Gastrocnemius medialis (tissue), 4 donors: ENCODE measurements at places on chromosomes 4 and X. TPM values are rescaled to one million over a fixed set of nuclear protein-coding genes. Genes with fewer than 3 reads are reported as not detected.

Gene CXCL1
- total RNA-seq = not detected

Gene CYLC1
- not detected for total RNA-seq

Gene CABS1
- not detected for total RNA-seq

Gene CXCL5
- not detected for total RNA-seq

DNA sequence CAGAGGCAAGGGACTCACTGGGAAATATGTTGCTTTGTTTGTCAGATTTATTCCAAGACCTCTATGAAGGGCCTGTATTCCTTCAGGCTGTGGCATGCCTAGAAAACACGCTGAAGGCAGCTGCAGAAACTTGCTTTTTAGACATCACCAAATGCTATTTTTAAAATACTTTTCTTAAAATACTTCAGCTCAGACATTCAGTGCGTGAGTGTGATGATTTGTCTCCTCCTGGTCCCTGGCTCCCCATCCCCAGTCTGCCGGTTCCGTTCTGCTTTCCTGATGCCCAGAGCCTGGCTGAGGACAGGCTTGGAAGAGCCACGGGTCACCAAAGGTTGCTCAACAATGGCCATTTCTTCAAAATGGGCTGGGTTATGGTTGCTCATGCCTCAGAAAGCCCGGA lies 55.0 kb downstream of the PSAPL1 start:
- no peak overlapping the region for H3K4me3 ChIP-seq
- no peak for DNase-seq
- no peaks in the 10 kb centered on the region for H3K36me3 ChIP-seq
- no peak overlapping the region for H3K27ac ChIP-seq

GRCh38 chrX:26925088-26925487 lies 538.1 kb downstream of the PPP4R3C start:
- H3K27ac ChIP-seq = no peak overlapping the region

DNA sequence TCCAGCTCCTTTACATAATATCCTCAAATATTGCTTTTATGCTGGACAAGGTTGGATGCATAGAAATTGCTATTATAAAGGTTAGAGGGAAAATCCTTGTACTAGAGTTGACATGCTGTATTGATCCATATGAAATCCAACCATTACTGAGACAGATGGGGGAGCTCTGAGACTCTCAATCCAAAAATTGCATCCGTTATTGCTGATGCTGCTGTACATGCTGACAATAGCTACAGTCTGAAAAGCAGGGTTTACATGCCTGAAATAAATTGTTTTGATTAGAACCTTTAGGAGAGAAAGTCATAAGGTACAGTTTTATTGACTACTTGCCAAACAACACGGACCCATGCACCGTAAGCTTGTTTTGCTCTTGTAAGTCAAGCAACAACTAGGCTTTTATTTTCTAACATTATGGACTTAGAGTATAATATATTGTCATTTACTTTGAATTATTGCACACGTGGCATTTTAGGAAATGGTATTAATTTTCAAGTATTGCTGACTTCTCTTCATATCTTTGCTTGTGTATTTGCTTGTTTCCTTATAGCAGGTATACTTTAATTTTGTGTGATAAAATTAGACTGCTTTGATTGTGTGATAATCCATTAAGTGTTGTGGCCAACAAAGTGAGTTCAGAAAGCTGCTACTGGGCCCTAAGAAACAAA lies 1365.2 kb downstream of the STIM2 start:
- H3K4me3 ChIP-seq = no peak overlapping the region
- H3K36me3 ChIP-seq = no peaks in the 10 kb centered on the region
- no peak overlapping the region for H3K27ac ChIP-seq
- no peaks in the 10 kb centered on the region for H3K27me3 ChIP-seq
- DNase-seq = no peak

DNA sequence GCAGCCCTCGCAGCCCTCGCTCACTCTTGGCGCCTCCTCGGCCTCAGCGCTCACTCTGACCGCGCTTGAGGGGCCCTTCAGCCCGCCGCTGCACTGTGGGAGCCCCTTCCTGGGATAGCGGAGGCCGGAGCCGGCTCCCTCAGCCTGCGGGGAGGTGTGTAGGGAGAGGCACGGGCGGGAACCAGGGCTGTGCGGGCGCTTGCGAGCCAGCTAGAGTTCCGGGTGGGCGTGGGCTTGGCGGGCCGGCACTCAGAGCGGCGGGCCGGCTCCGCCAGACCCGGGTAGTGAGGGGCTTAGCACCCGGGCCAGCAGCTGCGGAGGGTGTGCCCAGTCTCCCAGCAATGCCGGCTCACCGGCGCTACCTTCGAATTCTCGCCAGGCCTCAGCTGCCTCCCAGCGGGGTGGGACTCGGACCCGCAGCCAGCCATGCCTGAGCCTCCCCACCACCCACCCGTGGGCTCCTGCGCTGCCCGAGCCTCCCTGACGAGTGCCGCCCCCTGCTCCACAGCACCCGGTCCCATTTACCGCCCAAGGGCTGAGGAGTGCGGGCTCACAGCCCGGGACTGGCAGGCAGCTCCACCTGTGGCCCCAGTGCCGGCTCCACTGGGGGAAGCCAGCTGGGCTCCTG lies 1.4 kb upstream of the AADAT start:
- no peaks in the 10 kb centered on the region for H3K36me3 ChIP-seq
- no peak overlapping the region for H3K27ac ChIP-seq
- H3K4me3 ChIP-seq = no peak overlapping the region
- no peaks in the 10 kb centered on the region for H3K27me3 ChIP-seq

- no peaks in the 10 kb centered on the region for H3K4me1 ChIP-seq
- H3K36me3 ChIP-seq = no peaks in the 10 kb centered on the region
- no peak for DNase-seq
- H3K4me3 ChIP-seq = no peak overlapping the region
- no peak overlapping the region for H3K27ac ChIP-seq
- no peaks in the 10 kb centered on the region for H3K27me3 ChIP-seq
Observed at GRCh38 chrX:18654875-18655836, 16.8 kb downstream of the RS1 start.

GRCh38 chrX:42678133-42678532 lies 99.8 kb downstream of the PPP1R2C start:
- no peak overlapping the region for H3K4me3 ChIP-seq
- H3K36me3 ChIP-seq = no peaks in the 10 kb centered on the region
- no peaks in the 10 kb centered on the region for H3K4me1 ChIP-seq
- DNase-seq = no peak
- H3K27ac ChIP-seq = no peak overlapping the region

GRCh38 chrX:71128166-71128833 lies 9.9 kb downstream of the MED12 start:
- H3K4me1 ChIP-seq = no peaks in the 10 kb centered on the region
- no peaks in the 10 kb centered on the region for H3K27me3 ChIP-seq
- H3K4me3 ChIP-seq = no peak overlapping the region
- no peak overlapping the region for H3K27ac ChIP-seq

GRCh38 chr4:83731609-83732008 lies 195.7 kb downstream of the GPAT3 start:
- DNase-seq = no peak
- no peaks in the 10 kb centered on the region for H3K4me1 ChIP-seq
- H3K27me3 ChIP-seq = no peaks in the 10 kb centered on the region

DNA sequence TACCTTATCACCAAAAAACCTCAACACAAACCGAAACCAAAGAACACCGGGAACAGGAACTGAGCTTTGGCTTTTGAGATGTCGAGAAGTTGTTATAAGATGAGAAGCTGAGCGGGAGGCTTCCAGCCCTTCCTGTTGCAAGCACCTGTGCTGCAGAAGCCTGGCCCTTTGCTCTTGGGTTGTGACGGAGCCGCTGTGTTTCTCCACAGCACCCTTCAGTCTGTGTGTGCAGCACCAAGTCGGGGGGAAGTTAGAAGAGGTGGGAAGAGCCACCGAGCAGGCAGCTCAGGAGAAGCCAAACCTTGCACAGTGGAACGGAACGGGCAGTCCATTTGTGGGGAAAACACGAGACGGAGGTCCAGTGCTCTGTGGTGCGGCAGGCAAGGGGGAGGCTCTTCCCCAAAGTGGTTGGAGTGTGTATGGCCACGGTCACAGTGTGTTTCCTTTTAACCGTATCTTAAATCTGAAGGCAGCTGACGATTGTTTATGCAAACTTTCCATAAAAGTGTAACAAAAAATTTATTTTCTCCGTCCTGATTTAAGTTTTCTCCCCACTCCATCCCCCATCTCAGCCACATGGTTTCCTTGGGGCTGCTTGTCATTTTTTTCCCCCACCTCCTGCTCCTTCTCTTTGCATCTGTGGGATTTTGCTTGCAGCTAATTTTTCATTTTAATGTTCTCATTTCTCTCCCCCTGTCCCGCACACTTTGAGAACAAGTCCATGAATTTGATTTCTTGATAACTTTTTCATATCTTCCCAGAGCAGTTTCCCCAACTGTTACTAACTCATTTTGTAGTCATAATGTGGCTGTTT lies 123.7 kb downstream of the STOX2 start:
- no peak overlapping the region for H3K4me3 ChIP-seq
- no peaks in the 10 kb centered on the region for H3K36me3 ChIP-seq
- no peak for DNase-seq
- no peaks in the 10 kb centered on the region for H3K27me3 ChIP-seq

GRCh38 chrX:82230013-82230412 lies 1028.1 kb downstream of the SH3BGRL start:
- H3K27me3 ChIP-seq = no peaks in the 10 kb centered on the region
- no peaks in the 10 kb centered on the region for H3K4me1 ChIP-seq
- H3K4me3 ChIP-seq = no peak overlapping the region
- no peaks in the 10 kb centered on the region for H3K36me3 ChIP-seq

DNA sequence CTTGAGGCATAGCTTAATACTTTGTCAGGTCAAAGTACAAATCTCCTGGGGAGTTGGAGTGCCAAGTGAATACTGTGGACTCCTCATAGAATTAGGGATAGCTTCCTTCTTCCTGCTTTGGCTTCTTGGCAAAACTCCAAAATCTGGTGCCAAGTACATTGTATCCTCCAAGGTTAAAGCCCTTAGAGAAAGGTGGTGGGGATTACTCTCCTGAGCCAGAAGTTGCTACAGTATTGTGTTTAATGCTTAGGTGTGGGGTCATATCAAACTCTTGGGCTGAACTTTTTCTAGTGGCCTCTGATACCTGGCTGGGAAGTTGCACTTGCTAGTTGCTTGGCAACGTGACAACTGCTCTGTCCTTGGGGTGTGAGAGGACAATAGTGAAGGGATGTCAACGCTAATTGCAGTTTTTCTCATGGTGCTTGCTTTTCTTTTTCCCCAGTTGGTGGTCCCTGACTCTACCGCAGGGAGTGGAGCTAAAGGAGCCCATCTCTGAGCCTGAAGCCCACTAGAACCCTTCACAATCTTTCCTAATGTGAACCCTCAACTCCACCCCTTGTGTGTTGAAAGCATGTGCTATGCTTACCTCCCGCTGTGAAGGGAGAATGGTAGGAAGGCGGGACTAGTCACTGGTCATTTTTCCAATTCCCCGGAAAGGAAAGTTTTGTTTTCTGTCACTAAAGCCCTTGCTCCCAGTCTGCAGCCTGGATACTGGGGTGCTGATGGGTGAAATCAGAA lies 35.5 kb downstream of the DLG3 start:
- DNase-seq = no peak
- H3K4me1 ChIP-seq = no peaks in the 10 kb centered on the region
- no peaks in the 10 kb centered on the region for H3K36me3 ChIP-seq

DNA sequence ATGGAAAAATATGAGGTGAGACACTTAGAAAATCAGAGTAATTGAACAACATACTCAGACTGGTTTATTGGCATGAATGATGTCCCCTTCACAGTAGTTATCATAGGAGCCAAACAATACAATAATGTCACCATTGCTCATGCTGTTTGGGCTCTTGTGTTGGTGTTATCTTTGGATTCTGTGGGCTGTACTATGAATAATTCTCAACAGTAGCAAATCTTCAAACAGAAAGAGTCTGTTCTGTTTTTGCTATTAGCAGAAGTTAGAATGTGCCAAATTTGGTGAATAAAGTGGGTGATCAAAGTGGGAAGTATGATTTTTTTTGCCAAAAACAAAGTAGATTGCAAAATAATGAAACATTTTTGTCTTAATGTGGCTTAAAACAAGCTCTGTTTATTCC lies 58.3 kb downstream of the GRID2 start:
- H3K27me3 ChIP-seq = no peaks in the 10 kb centered on the region
- H3K36me3 ChIP-seq = no peaks in the 10 kb centered on the region
- H3K4me3 ChIP-seq = no peak overlapping the region
- H3K27ac ChIP-seq = no peak overlapping the region

GRCh38 chr4:112190684-112191083 lies 40.9 kb upstream of the AP1AR start:
- H3K27ac ChIP-seq = no peak overlapping the region
- no peak for DNase-seq
- no peaks in the 10 kb centered on the region for H3K4me1 ChIP-seq

GRCh38 chr4:141158219-141158618 lies 24.9 kb upstream of the RNF150 start:
- no peak overlapping the region for H3K27ac ChIP-seq
- H3K36me3 ChIP-seq = no peaks in the 10 kb centered on the region
- no peak overlapping the region for H3K4me3 ChIP-seq

DNA sequence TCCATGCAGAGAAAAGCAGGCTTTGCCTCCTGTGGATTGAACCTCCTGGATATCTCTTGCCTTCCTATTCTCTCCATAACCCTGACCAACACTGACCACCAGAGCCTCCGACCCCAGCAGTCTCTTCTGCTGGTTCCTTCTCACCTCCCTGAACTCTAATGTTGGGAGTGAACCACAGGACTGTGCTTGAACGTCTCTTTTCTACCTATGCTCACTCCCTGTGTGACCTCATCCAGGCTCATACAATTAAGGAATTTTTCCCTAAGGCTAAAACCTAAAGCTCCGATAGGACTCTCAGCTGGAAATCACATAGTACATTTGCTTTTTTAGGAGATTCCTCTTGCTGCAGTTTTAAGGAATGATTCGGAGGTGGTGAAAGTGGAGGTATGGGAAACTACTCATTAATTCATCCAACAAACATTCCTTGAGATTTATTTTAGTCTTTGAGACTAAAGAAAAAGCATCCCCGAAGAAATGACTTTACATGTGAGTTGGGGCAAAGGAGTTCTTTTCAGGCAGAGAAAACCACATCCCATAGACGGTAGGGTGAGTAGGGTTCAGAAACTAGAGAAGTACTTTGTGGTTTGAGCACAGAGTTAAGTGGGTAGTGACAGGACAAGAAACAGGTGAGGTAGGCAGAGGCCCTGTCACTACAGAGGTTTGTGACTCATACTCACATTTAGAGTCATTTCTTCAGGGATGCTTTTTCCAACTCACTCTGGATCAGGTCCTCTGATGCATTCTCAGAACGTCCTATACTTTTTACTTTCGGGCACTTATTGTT lies 30.8 kb downstream of the NDNF start:
- H3K4me1 ChIP-seq = no peaks in the 10 kb centered on the region
- H3K27me3 ChIP-seq = no peaks in the 10 kb centered on the region
- no peaks in the 10 kb centered on the region for H3K36me3 ChIP-seq

DNA sequence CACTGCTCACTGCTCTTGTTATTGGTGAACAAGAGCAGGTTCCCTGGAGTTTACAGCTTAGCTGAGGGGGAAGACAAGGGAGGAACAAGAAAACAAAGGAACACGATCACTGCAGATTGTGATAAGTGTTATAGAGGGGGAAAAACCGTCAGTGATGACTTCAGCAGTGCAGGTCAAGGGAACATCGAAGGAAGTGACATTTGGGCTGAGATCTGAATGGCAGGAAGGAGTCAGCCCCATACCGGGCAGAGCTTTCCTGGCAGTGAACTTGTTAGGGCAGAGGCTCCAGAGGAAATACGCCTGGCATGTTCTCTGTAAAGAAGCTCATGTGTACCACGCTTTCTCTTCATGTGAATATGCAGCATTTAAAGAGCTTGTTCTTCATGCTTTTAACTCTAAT lies 78.1 kb downstream of the LDB2 start:
- peak overlapping the region; percentile 60 for H3K27ac ChIP-seq
- H3K27me3 ChIP-seq = no peaks in the 10 kb centered on the region
- no peak overlapping the region for H3K4me3 ChIP-seq
